ENCODE measurements at places on chromosomes 6 and 20. TPM values are rescaled to one million over a fixed set of nuclear protein-coding genes. Genes with fewer than 3 reads are reported as not detected.

DNA sequence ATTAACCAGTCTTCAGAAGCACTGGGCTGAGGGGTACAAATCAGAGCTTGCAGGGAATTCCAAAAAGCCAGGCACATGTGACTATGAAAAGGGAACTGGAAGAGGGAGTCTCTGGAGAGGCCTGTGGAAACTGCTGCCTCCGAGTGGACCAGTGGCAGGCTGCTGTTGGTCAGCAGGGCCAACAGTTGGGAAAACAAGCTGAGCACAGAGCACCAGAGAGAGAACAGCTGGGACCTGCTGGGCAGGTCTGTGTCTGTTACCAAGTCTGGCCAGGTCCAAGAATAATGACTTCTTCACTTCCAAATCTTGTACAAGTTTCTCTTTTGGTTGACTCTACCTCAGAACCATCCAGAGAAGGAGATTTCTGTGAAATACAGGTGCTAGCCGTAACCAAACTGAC is 81.4 kb downstream of the LIN28B start:
- H3K27ac ChIP-seq: no peak overlapping the region
- H3K4me1 ChIP-seq: no peaks in the 10 kb centered on the region
- no peak for DNase-seq
- no peaks in the 10 kb centered on the region for H3K36me3 ChIP-seq
- H3K27me3 ChIP-seq: peaks cover 7% of the 10 kb centered on the region

ENPP3 gene
- total RNA-seq: 0.12 TPM

- H3K4me1 ChIP-seq: no peaks in the 10 kb centered on the region
- 0 out of 2 replicates have a peak, but pooled peaks cover 2% of the 10 kb centered on the region for H3K36me3 ChIP-seq
- no peak overlapping the region for H3K27ac ChIP-seq
- H3K4me3 ChIP-seq: no peak overlapping the region
- DNase-seq: no peak
- peaks cover 73% of the 10 kb centered on the region for H3K27me3 ChIP-seq
These were observed 103.4 kb upstream of the MLN start for GRCh38 chr6:33907227-33907626.

FOXC1 gene
- 16.6 TPM for total RNA-seq

- no peak overlapping the region for H3K4me3 ChIP-seq
- H3K4me1 ChIP-seq: peaks cover 81% of the 10 kb centered on the region
- peaks cover 26% of the 10 kb centered on the region for H3K36me3 ChIP-seq
- H3K27ac ChIP-seq: no peak overlapping the region
These were observed 19.8 kb downstream of the DSE start for GRCh38 chr6:116390581-116390980.

PTGIS gene
- 0.05 TPM for total RNA-seq

Data from HFFc6 (cell line).